Stimulated activated CD4-positive, alpha-beta T cell treated with anti-CD3 and anti-CD28 coated beads, Interleukin-1b, Interleukin-23, amount 100 ng/mL, for 1 hour (primary cell): ENCODE measurements at places on chromosomes 2 and 18.

- no peak for DNase-seq
Measured at GRCh38 chr18:59385191-59385590, 26.1 kb upstream of the LMAN1 start.

DNA sequence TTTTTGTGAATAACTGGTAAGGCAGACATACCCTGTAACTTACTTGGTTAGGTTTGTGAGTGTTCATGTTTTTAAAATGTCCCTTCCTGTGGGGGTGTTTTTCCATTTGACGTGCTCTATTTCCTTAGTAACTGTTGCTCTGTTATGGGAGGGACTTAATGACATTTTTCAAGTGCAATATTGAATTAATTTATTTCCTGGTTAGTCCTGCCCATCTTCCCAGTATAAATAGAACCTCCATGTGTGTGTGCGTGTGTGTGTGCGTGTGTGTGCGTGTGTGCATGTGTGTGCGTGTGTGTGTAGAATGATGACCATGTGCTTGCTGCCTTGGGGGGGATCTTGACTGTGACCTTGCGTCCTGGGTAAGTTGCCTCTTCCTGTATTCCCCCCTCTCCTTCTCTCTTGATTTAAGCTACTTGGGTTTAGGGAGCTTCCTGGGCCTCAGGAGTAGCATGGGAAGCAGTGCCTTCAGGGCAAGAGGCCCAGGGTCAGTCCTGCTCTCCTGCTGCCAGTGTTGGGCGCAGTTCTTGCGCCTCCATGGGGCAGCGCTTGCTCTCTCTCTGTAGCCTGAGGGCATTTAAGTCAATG lies 163.9 kb downstream of the LDLRAD4 start:
- no peak for DNase-seq

- no peak for DNase-seq
Measured at GRCh38 chr2:223585666-223586065, 16.5 kb downstream of the SCG2 start.

GRCh38 chr2:134167015-134167414 lies 86.9 kb upstream of the MGAT5 start:
- no peak for DNase-seq

DNA sequence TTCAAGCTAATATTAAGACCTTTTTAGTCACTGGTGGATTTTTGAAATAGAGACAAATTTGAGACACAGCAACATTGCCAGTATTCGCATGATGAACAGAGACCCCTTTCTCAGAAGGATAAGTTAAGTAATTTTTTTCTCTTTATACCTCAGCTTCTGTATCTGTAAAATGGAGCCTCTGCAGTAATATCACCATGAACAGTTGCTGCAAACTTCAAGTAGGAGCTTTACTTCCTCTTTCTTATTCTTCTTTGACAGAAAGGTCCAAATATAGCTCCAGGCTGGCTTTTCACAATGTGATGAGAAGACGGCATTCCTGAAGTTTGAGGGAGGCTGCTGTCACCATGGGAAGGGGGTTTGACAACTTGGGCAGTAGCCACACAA lies 158.7 kb downstream of the TDRD15 start:
- no peak for DNase-seq

DNA sequence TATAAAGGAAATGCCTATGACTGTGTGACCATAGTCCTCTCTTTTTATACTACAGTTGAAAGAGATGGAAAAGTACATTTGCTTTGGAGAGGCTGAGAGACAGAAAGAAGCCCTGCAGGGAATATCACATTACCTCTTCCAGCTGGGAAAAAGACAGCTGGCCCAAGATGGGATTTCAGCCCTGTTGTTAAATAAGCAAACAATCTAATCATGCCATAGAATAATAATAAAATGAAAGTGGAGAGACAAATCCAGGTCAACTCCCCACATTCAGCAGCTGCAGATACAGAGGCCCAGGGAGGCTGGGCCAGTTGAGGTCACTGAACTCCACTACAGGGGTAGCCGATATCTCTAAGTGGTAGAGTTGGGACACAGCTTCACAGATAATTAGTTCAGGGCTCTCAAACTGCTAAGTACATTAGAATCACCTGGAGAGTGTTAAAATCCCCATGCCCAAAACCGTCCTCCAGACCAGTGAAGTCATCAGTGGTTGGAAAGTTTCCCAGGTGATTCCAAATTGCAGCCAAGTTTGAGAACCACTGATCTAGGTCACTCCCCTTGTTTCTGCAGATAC lies 81.9 kb downstream of the MOGAT1 start:
- DNase-seq: no peak

GRCh38 chr2:214896274-214896673 lies 86.8 kb upstream of the BARD1 start:
- DNase-seq: no peak

DNA sequence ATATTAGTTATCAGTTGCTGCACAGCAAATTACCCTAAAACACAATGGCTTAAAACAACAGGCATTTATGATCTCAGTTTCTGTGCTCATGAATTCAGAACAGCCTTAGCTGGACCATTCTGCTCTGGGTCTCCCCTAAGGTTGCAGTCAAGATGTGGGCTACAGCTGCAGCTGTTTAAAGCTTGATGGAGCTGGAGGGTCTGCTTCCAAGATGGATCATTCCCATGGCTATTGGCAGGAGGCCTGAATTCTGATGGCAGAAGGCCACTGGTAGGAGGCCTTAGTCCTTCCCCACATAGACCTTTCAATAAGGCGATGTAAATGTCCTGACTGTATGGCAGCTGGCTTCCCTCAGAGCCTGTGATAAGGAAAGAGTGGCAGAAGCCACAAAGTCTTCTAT lies 118.6 kb upstream of the SERPINE2 start:
- DNase-seq: no peak

DNA sequence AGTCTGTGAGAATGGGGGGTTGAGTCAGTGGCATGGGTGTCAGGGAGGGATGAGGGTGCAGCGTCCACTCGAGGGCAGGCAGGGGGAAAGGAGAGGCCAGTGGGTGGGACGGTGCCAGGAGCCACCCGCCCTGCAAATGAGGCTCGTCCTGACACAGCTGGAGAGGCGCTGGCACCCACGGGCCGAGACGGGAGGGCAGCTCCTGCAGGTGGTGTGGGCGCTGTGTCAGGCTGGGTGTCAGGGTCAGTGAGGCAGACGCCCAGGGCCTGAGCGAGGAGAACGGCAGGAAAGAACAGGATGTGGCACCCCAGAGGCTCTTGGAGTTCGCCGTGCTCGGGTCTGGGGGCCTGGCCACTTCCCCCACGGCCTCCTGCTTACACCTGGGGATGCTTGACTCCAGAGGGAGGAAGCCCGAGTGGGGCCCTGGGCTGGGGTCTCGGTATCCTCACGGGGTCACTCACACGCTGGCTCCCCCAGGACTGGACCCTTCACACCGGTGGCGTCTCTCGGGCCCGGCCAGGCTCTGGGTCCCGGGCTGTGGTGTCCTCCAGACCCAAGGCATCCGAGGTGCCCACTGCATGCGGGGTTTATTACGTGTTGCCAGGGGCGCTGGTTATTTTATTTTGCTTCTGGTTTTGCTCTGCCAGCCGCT lies 130.5 kb upstream of the CTDP1 start:
- no peak for DNase-seq
